Left ventricle myocardium superior (tissue), 1 donor: ENCODE measurements at places on chromosomes 7 and 10.

DNA sequence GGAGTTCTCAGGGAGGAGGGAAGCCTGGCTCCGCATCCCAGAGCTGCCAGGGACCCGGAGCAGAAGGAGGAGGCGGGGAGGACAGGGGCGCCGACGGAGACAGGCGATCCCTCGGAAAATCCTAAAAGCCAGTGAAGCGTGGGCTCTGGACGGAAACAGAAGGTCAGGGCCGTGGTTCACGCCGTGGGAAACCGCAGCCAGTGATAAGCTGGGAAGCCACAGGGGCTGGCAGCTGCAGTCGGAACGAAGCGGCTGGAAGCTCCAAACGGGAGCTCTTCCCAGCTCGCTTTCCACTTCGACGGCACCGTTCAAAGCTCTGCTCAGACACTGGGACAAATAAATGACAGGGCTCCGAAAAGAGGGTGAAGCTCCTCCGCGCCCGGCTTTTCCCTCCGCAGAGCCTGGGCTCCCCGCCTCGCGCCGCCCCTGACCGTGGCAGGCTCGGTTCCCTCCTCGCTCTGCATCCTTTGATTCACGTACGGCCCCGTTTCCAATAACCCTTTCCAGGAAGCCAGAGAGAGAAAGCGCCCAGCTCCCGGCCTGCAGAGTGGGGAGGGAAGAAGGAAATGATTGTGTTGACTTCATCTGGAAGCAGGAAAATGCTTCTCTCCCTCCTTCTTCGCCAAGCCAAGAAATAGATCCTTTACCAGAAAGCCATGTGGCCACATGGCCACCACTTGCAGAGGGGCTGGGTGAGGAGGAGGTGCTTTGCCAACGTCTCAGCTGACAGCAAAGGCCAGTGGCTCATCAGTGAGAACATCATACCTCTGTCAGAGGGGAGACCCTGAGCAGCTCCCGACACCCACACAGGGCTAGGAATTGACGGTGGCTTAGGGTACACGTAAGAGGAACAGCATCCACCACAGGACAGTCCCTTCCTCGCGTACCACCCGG, 57.4 kb downstream of the ADRB1 start:
- DNase-seq, result peak; percentile 51

DNA sequence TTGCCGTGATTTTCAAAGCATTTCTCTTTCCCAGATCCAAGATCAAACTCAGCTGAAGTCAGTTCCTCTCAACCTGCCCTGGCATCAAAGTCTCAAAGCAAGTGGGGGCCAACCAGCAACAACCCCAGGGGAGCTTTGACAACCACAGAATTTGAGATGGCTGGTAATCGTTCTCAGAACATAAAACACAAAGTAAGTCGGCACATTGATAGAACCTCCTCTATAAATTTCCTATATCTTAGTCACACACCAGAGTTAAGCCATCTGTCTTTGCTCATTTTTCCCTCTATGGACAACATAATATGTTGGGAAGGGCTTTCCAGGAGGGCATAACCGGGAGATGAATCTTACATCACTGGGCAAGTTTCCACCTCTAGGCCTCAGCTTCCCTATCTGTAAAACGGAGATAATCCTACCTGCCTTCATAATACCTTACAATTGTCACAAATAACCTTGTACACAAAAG, 1.2 kb upstream of the DNAJC9 start:
- DNase-seq, result no peak

DNA sequence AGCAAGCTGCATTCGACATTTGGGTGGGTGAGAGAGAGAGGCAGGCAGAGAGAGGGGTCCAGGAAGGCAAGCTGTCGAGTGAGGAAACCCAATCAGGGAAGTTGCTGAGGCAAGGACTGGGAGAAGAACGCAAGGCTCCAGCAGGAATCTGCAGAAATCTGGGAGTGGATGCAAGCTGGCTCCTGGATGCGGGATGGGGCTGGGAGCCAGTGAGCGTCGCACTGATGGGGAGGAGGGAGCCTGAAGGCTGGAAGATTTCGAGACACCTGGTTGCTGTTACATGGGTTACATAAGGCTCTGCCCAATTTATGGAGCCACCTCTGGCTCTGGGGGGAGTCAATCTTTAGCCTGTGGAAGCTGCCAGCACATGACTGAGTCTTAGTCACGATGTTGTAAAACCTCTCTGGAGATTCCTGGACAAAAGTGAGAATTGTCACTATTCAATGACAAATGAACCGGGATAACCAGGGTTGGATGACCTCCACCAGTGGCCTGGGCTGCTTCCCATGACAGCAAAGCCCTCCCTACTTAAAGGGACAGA, 51.1 kb upstream of the ADRB1 start:
- peak; percentile 41 for DNase-seq

GRCh38 chr7:40165216-40165615, 30.4 kb downstream of the SUGCT start:
- no peak for DNase-seq

DNA sequence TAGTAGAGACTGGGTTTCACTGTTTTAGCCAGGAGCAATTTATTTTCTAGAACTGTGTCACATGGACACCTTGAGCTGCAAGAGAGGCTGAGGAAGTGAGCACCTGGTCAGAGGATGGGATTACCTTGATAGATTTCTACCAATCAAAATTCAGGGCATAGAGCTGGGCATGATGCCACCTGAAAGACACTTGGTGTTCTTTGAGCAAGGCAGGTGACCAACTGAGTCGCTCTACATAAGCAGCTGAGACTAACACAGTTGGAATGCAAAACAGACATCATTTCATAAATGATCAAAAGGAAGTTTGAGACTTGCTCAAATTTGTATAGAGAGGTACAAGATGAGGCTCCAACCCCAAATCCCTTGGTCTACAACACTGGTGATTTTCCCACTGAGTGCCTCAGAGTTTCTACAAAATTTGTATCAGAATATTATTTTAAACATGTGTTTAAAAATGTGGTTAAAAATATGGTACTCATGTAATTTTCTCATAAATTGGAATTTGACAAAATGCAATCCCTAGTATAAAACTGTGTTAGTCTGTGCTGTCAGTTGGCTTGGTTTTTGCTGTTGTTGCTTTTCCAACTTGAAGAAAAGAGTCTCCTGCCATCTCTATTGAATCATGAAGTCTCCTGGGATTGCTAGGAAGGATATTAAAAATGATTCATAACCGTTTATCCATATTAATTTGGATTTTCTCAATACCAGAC, 156.4 kb upstream of the MDFIC start:
- DNase-seq, result no peak

DNA sequence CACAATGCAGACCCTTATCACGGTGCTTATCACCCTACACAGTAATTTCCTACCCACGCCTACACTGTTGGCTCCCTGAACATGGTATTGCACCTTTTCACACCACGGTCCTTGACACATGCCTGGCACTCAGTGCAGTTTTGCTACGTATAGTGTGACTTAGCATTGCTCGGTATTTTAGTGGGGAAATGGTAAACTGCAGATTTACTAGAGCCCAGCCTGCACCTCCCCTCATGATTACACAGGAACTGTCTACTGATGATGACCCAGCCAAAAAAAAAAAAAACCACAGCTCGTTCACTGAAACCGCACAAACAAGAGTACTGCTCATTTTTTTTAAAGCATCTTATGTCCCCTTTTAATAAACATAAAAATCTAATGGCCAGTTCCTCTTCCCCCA, 124.2 kb upstream of the ZNF746 start:
- DNase-seq, result no peak

DNA sequence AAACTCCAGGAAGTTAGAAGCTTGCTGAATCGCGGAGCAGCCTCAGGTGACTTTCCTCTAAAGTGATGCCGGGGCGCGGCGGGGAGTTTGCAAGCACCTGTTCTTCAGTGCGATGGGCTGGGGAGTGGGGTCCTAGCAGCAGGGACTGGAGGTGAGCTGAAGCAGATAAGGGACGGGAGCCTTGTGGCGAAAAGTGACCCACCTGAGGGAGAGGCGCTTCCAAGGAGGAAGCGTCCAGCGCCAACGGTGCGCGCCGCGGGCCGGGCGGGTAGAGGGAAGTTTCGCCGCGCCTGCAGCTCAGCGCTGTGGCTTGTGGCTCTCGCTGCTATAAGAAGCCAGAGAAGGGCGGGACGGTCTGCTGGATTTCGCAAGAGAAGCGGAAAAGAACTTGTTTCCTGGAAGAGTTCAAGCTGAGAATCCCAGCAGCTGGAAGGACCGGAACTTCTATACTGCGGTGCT, at the start of gene STEAP4:
Gene STEAP4 (minus strand): TSS at position 305 of the 459 bp plus-strand sequence. CDS start 22,625 bp downstream, outside the sequence.
- peak; percentile 85 for DNase-seq

GRCh38 chr7:82740246-82740848, 296.8 kb upstream of the CACNA2D1 start:
- DNase-seq, result peak; percentile 26

- DNase-seq, result no peak
Observed at GRCh38 chr10:71465551-71466252, 69.0 kb downstream of the CDH23 start.

DNA sequence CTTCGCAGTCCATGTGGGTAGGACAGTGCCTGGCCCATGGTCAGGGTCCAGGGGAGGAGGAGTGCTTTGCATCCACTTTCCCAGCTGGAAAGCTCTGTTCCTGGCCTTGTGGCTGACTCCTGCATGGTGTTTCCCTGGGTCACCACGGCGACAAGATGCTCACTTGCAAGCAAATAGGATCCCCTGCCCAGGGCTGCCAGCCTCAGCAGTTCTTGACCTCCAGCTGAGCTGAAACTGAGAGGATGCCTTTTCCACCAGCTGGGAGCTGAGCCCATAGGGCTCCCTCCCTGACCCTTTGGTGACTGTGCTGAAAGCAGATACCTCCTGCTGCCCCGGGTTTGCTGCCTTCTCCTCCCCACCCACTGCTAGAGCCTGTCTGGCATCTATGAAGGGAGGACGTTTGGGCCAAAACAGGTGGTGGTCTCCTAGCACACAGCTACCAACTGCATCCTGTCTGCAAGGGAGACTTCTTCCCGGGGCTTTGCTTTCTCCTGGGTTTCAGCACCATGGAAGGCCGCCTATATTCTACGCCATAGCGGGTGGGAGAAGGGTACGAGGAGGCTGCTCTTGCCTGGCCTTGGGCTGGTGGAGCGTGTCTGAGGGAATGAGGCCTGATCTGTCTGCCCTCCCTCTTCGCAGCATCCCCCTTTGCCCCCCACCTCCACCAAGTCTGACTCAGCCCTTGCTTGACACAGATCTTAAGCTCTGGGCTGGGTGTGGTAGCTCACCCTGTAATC, 34.4 kb downstream of the UBTD1 start:
- no peak for DNase-seq

GRCh38 chr10:98795467-98795866, 348.7 kb upstream of the HPS1 start:
- DNase-seq, result no peak

DNA sequence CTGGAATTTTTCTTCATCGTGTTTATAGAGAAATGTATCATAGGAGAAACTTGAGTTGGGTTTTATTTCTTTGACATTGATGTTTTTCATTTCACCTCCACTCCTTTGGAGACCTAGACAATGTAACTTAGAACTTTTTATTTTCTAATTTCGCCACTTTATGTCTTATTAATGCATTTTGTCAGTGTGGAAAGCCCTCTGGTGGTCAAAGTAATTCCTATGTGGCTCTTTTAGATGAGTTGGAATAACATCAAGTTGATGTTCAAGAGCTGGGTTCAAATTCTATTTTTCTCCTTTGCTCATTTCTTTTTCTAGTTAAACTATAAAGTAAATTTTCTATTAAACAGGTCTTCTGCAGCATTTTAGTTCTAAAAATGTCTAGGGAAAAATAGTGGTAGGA, 478.6 kb downstream of the LRMDA start:
- no peak for DNase-seq

- no peak for DNase-seq
Observed at GRCh38 chr7:66313886-66314568, 108.9 kb downstream of the TPST1 start.

GRCh38 chr7:121480566-121481335, 84.6 kb upstream of the FAM3C start:
- no peak for DNase-seq

DNA sequence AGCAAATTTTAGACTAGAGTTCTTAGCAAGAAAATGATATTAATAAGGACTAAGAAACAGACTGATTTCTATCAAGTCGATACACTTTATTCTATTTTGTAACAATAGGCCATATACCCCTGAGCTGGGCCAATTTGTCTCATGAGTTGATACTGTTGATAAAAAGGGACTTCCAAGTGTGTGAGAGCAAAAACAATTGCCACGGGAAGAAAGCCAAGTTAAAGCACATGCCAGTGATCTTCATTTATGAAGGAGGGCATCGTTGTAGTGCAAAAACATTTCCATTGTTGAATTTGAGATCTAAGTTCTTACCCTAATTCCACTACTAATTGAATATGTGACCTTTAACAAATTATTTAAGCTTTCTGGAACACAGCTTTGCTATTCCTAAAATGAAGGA, 119.9 kb downstream of the CNOT4 start:
- no peak for DNase-seq

DNA sequence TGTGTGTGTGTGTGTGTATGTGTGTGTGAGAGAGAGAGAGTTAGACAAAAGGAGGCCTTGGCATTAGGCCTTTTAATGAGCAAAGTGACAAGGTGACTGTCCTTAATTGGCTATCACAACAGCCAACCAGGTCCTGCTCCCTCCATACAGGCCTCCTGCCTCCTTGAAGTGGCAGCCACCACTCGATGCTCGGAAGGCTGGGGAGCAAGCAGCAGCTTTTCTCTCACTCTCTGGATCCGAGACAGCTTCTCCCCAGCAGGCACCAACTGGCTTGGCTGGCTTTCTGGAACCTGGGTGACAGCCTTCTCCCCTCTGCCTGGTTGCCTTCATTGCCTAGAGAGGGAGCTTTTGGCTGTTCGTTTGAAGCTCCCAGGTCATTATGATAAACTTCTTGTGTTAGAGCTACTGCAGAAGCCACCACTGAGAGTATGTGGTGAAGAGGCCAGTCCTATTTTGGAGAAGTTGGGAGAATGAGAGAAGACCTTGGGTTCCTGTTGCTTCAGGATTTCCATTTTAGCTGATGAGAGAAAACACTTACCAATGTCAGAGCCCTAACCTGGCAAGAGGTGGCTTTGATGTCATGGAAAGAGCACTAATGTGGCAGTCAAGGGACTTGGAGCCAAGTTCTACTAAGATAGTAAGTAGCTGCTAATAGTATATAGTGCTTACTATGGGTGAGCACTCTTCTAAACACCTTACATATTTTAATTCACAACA, 37.6 kb downstream of the RPS24 start:
- DNase-seq, result no peak

GRCh38 chr10:27638071-27638750, 107.4 kb downstream of the MKX start:
- no peak for DNase-seq

- DNase-seq, result no peak
Observed at GRCh38 chr7:125085084-125085483, 155.5 kb upstream of the POT1 start.

GRCh38 chr7:115435178-115435577, 513.3 kb downstream of the MDFIC start:
- DNase-seq, result no peak

DNA sequence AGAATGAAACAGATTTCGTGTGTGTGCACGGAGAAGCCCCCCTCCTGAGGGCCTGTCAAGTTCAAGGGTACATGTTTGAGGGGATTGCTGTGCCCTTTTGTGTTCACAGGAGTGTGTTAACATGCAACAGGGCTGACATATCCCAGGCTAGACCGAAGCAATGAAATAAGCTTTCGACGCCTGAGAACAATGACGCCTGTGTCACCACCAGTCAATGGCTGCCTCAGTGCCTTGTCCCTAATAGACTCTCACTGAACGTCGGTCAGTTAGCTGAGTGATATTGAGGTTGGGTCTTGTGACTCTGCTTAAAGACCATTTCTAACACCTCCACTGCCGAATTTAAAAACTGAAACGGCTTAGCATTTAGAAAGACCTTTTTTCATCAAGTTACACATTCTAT, 175.2 kb upstream of the TCF7L2 start:
- DNase-seq, result no peak

GRCh38 chr10:35006836-35007235, 83.3 kb downstream of the CUL2 start:
- DNase-seq, result no peak

GRCh38 chr10:3652886-3653285, 132.1 kb downstream of the KLF6 start:
- DNase-seq, result no peak
